ENCODE measurements at places on chromosomes 2 and 18.

DNA sequence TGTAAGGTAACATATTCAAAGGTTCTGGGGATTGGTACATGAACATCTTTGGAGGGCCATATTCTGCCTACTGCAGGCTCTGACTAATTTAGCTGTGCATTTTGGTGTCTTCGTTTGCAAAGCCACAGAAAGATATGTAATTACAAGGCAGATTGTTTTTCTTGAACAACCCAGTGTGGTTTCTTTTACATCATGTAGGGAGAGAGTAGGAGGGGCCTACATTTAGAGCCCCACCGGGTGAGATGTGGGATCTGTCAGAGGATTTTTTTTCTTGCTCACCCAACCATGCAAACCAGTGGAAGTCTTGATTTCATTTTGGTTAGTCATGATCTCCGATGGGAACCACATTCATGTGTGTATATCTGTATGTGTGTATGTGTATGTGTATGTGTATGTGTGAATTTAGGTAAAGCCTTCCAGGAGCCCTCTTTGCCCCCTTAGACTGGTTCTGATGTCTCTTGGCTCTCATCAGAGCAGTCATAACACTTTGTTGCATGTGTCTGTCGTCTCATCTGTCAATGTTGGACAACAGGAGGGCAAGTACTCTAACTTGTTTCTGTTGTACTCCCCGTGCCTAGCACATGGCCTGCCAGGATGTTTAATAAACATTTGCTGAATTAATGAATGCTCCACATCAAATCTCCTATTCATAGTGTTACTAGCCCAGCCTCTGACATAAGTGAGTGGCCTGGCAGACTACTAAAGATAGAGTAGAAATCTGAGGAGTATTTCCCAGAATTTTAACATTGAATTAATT lies 239.9 kb downstream of the MTX2 start:
- no peak for DNase-seq

DNA sequence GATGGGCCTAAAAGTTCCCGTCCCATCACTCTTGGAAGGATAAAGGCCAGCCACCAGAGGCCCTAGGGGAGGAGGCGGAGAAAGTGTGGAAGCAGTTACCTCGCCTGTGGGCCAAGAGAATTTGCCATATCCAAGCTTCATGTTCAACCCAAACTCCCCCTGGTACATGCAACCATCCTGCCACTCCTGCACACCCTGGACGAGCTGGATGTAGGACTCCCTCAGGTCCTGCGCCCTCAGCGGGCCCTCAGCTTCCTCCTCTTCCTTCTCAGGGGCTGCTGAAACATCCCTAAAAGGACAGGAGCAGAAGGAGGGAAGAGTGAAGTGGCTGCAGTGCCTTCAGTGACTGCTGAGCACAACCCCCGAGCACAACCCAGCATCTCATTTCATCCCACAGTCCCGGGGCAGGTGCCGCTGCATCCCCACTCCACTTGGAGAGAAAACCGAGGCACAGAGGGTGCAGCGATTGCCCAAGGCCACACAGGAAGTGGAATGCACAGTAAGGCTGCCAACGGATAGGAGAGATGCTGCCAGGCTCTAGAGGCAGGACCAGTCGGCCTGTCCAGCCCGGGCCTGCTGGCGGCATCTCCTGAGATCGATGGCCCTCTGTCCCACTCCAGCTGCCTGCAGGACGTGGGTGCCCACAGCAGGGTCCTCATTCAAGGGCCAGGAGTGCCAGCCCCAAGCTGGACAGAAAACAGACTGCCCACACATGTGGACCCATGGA lies 2.9 kb downstream of the ANKMY1 start:
- DNase-seq: no peak

DNA sequence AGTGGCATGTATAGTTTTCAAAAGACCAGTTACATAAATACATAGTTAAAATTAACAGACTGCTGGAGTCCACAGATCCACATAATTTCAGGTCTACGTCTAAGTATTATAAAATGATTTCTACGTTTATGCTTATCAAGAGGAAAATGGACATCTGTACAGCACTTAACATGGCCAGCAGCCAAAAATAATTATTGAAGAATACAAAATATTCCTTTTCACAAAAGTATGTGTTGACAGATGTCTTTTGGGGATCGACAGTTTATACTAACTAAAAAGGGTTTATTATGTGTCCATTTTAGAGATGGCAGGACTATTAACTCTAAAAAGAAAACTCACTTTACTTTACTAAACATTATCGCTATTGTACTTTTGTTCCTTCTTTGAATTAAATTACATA lies 112.9 kb upstream of the RNU4ATAC start:
- DNase-seq: no peak

- DNase-seq: no peak
These were observed 34.5 kb upstream of the STPG4 start for GRCh38 chr2:47189635-47190034.

DNA sequence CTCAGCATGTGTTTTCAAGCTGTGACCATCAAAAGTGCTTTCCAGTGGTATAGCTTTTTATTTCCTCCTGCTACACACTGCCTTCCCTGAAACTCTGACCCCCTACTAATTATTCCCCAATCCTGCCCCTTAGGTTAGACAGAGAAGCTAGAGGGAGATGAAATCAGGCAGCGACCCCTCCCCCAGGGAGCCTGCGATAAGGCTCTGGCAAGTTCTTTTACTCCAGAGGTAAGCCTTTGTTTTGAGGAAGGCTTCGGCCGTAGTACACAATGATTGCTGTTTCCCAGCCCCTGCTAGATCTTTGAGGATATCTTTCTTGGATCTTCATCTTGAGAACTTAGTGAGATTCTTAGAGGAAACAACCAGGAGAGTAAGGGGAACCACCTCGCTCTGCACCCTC lies 33.5 kb upstream of the NOL4 start:
- DNase-seq: no peak
